Dorsolateral prefrontal cortex (tissue), 122 donors: ENCODE measurements at places on chromosomes 2 and 18.

DNA sequence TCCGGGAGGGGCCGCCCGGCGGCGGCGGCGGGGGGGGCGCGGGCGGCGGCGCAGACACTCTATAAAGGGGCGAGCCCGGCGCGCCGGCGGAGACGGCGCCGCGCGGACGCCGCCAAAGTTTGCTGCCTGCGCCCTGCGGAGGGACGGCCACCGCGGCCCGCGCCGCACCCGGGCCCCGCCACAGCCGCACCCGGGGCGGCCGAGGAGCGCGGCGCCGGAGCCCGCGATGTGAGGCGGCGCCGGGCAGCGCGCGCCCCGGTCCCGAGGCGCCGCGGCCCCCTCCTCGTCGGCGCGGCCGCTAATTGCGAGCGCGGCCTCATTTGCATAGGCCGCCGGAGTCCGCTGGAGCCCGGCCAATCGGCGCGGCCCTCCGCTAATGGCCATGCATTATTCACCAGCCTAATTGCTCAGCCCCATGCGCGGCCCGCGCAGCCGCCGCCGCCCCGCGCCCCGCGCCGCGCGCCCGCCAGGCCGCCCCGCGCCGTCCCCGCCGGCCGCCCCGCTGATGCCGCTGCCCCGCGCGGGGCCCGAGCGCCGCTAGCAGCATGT is at the start of gene SALL3:
SALL3 (plus strand) TSS at position 89 of the 549 bp plus-strand sequence; CDS start at position 546, 457 bp downstream.
- no peak for DNase-seq

DNA sequence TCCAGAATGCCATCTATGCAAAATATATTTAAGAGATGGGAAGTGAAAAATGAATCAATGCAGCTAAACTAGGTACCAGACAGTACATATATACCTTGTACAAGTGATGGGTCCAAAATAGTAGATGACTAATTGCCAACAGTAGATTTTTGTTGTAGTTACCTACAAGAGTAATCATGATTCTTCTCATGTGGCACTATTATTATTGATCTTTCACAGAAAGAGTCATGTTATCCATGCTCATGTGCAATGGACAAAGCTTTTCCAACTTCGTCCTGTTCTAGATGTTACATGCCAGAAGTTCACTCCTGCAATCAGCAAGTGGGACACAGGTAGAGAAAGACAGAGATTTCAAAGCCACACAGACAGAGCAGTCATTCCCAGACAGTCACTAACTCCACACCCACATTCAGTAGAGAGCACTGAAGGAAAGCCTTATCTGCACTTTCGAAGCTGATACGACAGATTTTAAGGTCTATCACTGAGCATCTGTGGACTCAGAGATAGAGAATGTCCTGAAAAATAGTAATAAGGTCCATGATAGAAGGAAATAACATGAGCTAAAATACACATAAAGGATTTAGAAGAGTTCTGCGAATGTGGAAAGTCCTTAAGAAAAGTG is 101.6 kb upstream of the ITPRID2 start:
- DNase-seq = no peak

DNA sequence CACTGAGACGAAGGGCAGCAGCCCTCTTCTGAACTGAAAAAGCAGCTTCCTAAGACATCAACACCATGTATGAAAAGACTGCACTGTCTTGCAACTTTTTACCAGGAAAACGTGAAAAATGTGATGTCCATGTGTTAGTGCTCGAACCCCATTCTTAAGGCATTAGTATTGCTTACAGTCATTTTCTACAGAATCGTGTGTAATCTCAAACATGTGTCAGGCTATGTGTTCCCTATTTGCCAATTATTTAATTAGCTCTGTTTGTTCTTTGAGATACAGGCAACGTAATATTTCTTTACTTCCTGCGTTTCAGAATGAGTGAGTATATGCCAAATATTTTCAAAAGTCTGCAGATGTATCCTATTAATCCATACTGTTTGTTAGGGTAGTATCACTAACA is 307.7 kb upstream of the CCDC68 start:
- DNase-seq = no peak

DNA sequence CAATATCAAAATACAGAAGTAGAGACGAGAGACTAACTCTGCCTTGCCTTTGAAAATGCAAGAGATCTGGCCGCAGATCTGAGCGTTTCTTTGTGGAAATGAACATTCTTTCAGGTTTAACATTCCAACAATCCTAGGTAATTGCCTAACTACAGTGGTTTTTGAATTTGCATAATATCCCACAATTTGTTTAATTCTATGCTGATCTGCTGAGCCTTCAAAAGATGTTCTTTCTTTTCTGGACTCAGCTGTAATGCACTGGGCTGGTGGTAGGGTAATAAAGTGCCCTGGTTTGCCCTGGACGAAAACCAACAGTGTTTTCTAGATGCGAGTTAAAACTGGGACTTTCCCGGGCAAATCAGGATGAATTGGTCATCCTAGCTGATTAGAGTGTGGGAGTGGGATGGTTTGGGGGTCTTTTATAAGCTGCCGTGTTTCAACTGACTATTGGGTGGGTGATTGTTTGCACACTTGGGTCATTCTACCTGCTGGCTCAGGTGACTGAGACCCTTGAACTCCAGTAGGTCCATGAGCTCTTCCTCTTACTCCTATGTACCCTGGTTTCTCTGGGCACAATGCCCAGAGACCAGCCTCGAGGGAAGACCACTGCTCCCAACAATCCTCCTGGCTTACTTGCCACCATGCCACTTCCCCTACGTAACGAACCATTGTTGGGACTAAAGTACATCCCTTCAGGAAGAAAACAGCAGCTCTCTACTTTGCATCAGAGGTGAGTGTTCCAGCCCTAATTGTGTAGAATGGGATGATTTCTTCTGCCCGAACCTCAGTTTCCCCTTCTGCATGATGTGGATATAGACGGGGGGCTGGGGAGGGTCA is 3.4 kb upstream of the PAX8 start:
- DNase-seq = no peak

GRCh38 chr18:10330428-10330827 is 124.0 kb upstream of the APCDD1 start:
- DNase-seq = no peak

GRCh38 chr18:75533209-75533608 is 105.7 kb upstream of the SMIM21 start:
- no peak for DNase-seq

GRCh38 chr2:69615969-69616368 is 27.6 kb downstream of the AAK1 start:
- DNase-seq = no peak

DNA sequence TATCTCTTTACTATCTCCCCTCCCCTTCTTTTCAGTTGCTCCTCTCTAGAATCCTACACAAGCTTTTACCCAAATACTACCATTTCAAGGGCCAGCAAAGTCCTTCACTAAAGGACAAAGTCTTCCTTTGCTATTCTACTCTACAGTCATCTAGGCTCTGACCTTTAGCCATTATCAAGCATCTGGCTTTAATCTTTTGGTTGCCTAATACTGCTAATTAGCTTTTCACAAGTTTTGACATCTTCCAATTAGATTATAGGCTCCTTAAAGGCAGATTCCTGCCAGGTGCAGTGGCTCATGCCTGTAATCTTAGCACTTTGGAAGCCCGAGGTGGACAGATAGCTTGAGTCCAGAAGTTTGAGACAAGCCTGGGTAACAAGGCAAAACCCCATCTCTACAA is 194.4 kb downstream of the SH3BP4 start:
- DNase-seq = no peak
